ENCODE measurements at places on chromosomes 12 and 14. TPM values are rescaled to one million over a fixed set of nuclear protein-coding genes. Genes with fewer than 3 reads are reported as not detected.

The DAO gene
- total RNA-seq = not detected

The KCNMB4 gene
- 0.26 TPM for total RNA-seq

The LALBA gene
- not detected for total RNA-seq

The GXYLT1 gene
- total RNA-seq = 8.3 TPM

The SMIM41 gene
- total RNA-seq = 0.13 TPM

The AP1G2 gene
- total RNA-seq = 4.2 TPM

The TTC9 gene
- 5.3 TPM for total RNA-seq

The FAM90A1 gene
- total RNA-seq = 0.06 TPM

The STRAP gene
- 64.5 TPM for total RNA-seq

The PAX9 gene
- 0.26 TPM for total RNA-seq

The CACNB3 gene
- 20.7 TPM for total RNA-seq
